ENCODE measurements at places on chromosomes 1 and 21. TPM values are rescaled to one million over a fixed set of nuclear protein-coding genes. Genes with fewer than 3 reads are reported as not detected.

The WNT3A gene
- not detected for total RNA-seq

The KRTAP13-2 gene
- 15.0 TPM for total RNA-seq

The CYP4Z1 gene
- total RNA-seq = 0.55 TPM

The PGLYRP4 gene
- not detected for total RNA-seq

The NBPF3 gene
- total RNA-seq = 7.9 TPM

The TSPEAR gene
- total RNA-seq = not detected

The FCRL3 gene
- 0.69 TPM for total RNA-seq

The HHIPL2 gene
- total RNA-seq = 0.26 TPM

The ACKR1 gene
- 30.4 TPM for total RNA-seq

The GJA4 gene
- 4.1 TPM for total RNA-seq

The ERICH3 gene
- 0.14 TPM for total RNA-seq

The ZNF683 gene
- not detected for total RNA-seq

The NECTIN4 gene
- 4.6 TPM for total RNA-seq

The NTMT2 gene
- total RNA-seq = not detected

The MPL gene
- 0.81 TPM for total RNA-seq

The FAM177B gene
- total RNA-seq = 9.7 TPM

The VAV3 gene
- 41.3 TPM for total RNA-seq

The KCNQ4 gene
- 2.3 TPM for total RNA-seq

The LRRC38 gene
- not detected for total RNA-seq

The ATP1A2 gene
- 4.0 TPM for total RNA-seq

The AMY2A gene
- not detected for total RNA-seq

The OLFML2B gene
- 5.0 TPM for total RNA-seq

The FCRL1 gene
- 0.17 TPM for total RNA-seq

The PPIAL4G gene
- 0.09 TPM for total RNA-seq

The AADACL3 gene
- total RNA-seq = not detected

The MEX3A gene
- total RNA-seq = 0.32 TPM

The MMEL1 gene
- total RNA-seq = 4.2 TPM

The IL19 gene
- total RNA-seq = not detected

The ADGRL2 gene
- 9.2 TPM for total RNA-seq

The IQCC gene
- 1.9 TPM for total RNA-seq

The EFNA3 gene
- 2.1 TPM for total RNA-seq

The ATXN7L2 gene
- total RNA-seq = 4.4 TPM

The VCAM1 gene
- 9.4 TPM for total RNA-seq

The TNNT2 gene
- total RNA-seq = 4.0 TPM

The CAPN9 gene
- 28.8 TPM for total RNA-seq

The HES3 gene
- not detected for total RNA-seq

The HPCA gene
- 2.0 TPM for total RNA-seq

The INKA2 gene
- total RNA-seq = 2.3 TPM

The FAM151A gene
- 19.2 TPM for total RNA-seq

The SPATA6 gene
- total RNA-seq = 15.8 TPM

The ARHGEF19 gene
- 5.3 TPM for total RNA-seq

The PCAT6 gene
- total RNA-seq = 1.3 TPM

The ADAMTS4 gene
- total RNA-seq = 3.8 TPM

The SLC5A3 gene
- total RNA-seq = 19.9 TPM

The VANGL2 gene
- total RNA-seq = 8.9 TPM

The CCDC27 gene
- not detected for total RNA-seq

The ANGPTL1 gene
- 2.8 TPM for total RNA-seq

The CFAP107 gene
- not detected for total RNA-seq

The AHDC1 gene
- total RNA-seq = 58.6 TPM

The GJA5 gene
- total RNA-seq = 1.3 TPM

The SMCP gene
- total RNA-seq = not detected

The TBX19 gene
- 2.6 TPM for total RNA-seq

The EVI5 gene
- total RNA-seq = 33.5 TPM

The FCRL4 gene
- total RNA-seq = not detected

The DAB1 gene
- total RNA-seq = 0.61 TPM

The GIPC2 gene
- total RNA-seq = 12.8 TPM

The TMEM125 gene
- 31.9 TPM for total RNA-seq

All from mucosa of descending colon (tissue), 3 donors.